ENCODE measurements at places on chromosomes 5 and 9.

GRCh38 chr5:142253938-142254337, 70.9 kb downstream of the SPRY4 start:
- no peak for ATAC-seq

DNA sequence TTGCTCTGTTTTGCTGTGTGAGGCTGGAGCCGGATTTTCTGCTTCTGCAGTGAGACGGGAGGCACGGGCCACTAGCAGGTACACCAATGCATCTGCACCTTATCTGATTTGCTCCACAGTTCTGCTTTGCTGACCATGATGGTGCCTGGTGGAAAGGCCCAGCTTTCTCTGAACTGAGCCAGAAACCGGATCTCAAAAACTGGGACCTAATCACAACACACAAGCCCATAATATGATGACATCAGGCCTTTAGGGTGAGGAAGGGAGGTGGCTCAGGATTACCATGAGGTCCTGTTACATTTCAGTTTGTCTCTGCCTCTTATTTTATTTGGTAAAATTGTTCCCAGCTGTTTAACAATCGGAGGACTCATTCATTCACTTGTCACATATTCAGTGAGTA, 49.8 kb downstream of the FGF1 start:
- ATAC-seq = no peak

DNA sequence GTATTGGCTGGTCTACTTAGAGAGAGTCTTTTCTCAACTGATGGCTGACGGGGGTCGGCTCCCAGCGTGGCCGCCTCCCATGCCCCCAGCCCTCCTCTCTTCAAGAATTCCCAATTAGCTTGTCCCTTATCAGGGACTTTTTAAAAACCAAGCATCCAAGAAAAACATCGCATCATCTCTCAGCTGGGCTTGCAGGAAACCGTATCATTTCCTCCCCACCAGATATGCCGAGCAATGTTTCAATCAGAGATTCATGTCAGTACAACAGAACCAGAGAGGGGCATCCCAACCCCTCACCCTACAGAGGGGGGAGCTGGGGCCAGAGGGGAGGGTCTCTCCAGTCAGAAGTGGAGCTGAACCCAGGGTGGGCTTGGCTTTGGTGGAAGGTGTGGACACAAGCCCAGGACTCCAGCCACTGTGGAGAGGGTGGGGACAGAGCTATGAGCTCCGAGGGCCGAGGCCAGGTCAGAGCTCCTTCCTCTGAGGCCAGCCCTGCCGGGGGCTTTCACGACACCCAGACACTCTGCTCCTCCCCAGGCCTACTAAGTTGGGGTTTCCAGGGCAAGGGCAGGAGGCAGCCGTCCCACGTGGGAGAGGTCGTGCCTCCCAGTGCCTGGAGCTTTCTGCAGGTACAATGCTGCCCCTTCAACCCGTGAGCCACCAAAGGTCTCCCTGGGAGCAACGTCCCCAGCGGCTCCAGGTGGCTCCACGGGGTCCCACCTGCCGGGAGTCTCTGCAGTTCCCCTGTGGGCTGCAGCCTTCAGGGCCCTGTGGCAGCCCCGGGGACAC, 39.0 kb upstream of the TMEM250 start:
- no peak for ATAC-seq

GRCh38 chr5:96691503-96692303, 29.5 kb downstream of the CAST start:
- ATAC-seq = no peak

DNA sequence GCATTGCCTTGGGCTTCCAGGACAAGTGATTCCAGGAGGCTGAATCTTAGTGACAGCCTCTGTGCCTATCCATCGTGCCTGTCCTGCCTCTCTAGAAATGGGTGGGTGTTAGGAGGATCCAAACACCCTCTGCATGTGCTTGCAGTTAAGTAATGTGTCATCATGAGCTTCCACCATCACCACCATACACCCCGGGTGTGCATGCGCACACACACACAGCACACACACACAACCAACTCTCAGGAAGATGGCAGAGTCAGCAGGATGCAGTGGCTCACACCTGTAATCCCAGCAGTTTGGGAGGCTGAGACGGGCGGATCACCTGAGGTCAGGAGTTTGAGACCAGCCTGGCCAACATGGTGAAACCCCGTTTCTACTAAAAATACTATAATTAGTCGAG, 22.8 kb upstream of the CERCAM start:
- ATAC-seq = no peak

GRCh38 chr5:109744261-109744660, 54.5 kb downstream of the MAN2A1 start:
- ATAC-seq = no peak

DNA sequence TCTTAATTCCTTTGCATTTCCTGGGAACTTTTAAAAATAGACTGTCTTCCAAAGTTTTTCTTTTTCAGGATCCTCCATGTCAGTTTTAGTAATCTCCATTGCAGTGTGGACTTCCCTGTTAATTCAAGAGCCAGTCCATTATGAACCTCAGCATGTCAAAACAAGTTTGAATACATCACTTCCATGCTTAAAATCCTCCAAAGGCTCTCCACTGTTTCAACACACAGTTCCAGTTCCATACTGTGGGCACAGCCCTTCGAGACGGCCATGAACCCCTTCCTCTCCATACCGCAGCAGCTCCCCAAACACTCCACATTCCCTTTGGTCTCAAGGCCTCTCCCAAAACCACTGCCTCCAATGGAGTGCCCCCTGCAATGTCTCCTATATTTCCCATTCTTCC, 19.5 kb downstream of the LIFR start:
- no peak for ATAC-seq

GRCh38 chr5:98793223-98793622, 19.8 kb downstream of the RGMB start:
- no peak for ATAC-seq

GRCh38 chr5:1476181-1476966, 31.1 kb upstream of the SLC6A3 start:
- ATAC-seq = no peak

GRCh38 chr5:143402553-143403333, 743 bp downstream of the NR3C1 start:
- ATAC-seq = no peak

DNA sequence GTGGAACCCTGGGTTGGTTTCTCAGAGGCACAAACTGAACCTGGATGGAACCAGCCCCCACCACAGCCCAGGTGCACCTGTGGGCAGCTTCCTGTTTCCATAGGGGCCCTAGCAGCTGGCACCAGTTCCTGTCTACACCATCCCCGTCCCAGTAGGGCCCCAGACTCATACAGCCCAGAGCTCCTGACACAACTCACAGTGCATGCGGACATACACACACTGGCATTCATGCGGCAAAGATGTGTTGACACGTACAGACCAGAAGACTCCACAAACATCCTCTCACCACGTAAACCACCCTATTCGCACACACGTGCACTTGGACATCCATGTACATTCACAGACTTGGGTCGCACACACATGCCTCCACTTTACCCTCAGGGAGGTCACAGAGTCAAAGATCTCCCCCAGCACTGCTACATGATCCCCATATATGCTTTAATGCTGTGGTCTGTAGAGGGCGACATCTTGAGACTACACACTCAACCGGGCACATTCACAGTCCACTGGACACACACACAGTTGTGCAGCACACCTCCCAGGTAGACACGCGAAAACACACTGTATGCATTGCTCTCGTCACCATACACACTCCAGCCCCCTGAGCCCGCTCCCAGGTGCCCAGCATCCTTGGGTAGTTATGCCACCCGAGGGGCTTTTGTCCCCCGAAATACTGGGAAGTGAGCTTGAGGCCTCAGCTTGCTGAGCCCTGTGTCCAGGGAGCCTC, 22.4 kb downstream of the CXXC5 start:
- no peak for ATAC-seq

DNA sequence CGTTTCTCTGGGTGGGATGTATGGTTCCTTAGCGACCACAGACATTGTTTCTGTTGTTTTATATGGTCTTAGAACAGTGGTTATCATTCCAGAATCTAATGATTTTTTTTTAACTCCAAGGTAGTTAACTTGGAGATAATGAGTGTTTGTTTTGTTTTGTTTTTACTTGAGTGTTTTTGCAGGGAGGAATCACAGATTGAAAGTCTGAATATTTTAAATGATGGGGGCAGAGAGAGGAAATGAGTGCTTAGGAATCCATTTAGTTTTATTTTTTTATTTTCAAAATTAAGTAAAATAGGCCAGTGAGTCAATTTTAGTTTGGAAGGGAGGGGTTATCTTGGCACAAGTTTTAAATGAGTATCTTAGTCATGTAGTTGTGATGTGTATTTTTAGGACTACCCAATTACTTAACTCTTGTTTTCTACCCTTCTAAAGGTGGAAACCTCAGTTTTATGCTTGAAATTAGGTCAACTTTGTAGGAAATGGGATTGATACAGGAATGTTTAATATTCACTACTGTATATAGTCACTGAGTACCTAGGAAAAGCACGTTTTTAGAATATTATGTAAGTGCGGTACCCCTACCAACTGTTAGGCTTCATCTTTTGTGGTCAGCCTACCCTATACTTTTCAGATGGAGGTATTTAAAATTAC, 2.0 kb downstream of the UBE2R2 start:
- ATAC-seq = no peak

DNA sequence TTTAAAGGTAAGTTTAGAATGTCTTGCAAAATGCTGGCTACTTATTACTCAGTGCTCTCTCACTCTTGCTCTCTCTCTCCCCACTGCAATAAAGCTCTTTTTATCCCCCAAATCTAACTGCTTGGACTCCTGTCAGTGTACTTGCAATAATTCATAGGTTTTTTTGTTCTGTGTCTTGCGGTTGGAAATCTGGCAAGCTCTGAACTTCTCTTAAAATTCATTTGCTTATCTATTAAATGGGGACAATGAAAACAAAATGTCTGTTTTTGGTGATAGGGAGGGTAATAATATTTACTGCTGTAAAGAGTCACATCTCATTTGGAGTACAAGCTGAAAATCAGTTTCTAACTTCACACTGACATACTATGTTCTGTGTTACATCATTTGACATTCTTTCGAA, 18.7 kb upstream of the OR13D1 start:
- ATAC-seq = no peak

GRCh38 chr9:128160603-128160987, 530 bp downstream of the BBLN start:
- no peak for ATAC-seq

DNA sequence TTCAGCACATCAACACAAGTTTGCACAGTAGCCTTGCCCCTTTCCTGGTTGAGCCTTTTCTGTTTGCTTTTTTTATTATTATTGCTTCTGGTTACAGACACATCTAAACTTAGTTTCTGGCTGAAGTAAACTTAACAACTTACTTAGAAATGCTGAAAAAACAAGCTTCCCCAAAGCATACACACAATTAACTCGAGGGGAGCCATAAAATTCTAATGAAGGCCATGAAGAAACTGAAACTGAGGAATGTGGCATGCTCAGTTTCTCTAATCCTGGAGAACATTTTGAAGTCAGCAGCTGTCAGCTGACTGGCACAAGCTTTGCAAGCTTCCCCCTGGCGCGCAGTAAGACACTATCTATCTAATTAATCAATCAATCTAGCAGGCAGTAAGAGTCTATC, 3.7 kb downstream of the MYO10 start:
- no peak for ATAC-seq

- no peak for ATAC-seq
Observed at GRCh38 chr5:95641741-95642220, 4.8 kb upstream of the RFESD start.

GRCh38 chr9:110975278-110975677, 63.0 kb downstream of the LPAR1 start:
- no peak for ATAC-seq

GRCh38 chr5:13357929-13358328, 586.6 kb downstream of the DNAH5 start:
- ATAC-seq = no peak

GRCh38 chr5:17219006-17219422, 1.6 kb downstream of the BASP1 start:
- ATAC-seq = no peak

DNA sequence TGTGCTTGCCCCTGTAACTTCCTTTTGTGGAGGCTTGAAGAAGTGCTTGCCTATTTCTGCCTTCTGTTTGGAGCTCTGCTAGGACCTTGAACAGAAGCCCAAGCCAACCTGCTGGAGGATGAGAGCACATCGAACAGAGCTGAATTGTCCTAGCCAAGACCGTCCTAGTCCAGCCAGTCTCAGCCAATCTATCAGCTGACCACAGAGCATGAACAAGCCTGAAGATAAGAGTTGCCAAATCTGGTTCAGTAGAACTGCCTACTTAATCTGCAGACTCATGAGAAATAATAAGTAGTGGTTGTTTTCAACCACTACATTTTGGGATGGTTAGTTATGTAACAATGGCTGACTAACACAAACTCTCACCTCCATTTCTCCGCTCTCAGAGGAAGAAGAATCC, 4.4 kb upstream of the SNX2 start:
- no peak for ATAC-seq

- ATAC-seq = no peak
Observed at GRCh38 chr9:21782205-21782604, 20.2 kb upstream of the MTAP start.

DNA sequence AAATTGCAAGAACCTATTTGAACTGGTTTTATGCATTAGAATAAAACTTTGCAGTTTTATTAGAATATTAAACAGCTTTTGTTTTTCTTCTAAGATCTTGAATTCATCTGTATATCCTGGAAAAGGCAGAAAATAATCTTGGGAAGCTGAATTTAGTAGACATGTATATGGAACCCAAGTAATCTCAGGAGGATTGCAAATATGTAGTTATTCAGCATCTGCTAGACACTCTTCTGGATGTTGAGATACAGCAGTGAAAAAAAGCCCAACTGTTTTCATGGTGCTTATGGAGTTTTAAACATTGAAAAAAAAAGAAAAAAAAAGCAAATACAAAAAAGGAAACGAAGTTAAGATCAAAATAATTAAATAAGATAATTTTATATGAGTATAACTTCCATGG, 922.2 kb upstream of the SEMA6A start:
- ATAC-seq = no peak

- no peak for ATAC-seq
Observed at GRCh38 chr5:95623706-95624105, 3.8 kb downstream of the GPR150 start.

DNA sequence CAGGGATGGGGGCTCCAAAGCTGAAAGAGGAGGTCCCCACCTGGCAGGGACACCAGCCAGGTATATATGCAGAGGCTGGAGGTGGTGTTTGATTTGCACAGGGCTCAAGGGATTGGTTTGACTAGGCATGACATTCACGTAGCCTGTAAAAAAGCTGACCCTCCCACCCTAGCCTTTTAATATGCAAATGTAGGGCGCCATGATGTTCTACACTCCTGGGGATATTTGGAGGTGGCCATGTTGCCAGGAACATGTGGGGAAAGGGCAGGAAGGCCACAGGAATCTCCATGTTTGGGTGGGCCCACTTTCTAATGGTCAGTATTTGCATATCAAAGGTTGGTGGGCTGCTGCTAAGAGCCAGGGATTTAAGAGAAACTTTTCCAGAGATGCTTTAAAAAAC, 12.0 kb upstream of the THG1L start:
- ATAC-seq = no peak
